ENCODE measurements at places on chromosomes 11 and 22.
A peak's percentile ranks its signal among the peaks of the same experiment; 100 is the strongest.

- DNase-seq, result no peak
Observed at GRCh38 chr11:65488273-65489034, 10.4 kb upstream of the MALAT1 start.

DNA sequence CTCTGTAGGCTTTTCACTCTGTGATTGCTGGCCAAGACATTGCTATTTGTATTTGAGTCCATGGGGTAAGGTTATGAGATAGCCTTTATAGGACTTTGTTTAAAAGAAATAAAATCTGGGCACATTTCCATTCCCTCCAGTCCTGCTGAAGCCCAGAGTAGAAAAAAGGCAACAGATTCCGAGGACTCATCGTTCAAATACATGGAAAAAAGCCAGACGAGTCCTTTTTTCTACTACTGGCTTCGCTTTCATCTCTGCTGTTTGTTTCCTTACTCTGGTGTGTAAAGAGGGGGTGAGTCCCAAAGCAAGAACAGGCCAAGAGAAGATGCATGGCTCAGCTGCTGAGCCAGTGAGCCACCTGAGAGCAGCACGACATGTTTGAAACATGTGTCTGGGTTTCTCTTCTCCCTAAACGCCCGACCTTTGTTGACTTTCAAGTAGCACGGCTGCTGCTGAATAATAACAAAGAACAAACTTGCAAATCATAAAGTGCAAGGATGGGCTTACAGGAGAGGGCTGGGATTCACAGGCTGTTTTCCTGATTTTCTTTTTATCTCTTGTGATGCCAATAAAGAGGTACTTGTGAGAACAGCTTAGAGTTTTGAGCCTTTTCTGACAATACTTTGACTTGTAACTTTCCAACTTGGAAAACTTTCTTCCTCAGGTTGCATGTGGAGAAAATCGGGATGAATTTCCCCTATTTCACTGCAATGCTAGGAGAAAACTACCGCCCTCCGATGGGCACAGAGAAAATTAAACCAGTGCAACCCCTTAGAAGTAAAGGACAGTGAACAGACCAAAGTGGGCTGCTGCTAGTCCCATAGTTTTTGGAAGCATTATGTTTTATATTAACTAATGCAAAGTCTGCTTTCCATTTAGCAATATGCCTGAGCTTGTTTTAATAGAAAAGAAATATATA lies 195.2 kb upstream of the RAG2 start:
- no peak for DNase-seq

DNA sequence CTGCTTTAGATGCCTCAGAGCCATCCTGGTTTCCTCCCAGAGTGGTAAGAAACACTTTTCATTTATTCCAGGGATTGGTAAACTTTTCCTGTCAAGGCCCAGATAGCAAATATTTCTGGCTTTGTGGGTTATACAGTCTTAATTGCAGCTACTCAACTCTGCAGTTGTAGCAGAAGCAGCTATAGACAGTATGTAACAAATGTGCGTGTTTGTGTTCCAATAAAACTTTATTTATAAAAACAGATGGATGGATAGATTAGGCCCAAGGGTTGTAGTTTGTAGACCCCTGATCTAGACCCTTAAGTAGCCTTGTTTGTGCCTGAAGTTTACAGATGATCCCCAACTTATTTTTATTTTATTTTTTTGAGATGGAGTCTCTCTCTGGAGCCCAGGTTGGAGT lies 17.9 kb downstream of the NNMT start:
- no peak for DNase-seq

GRCh38 chr11:123505546-123506299 lies 75.7 kb downstream of the GRAMD1B start:
- DNase-seq, result no peak

DNA sequence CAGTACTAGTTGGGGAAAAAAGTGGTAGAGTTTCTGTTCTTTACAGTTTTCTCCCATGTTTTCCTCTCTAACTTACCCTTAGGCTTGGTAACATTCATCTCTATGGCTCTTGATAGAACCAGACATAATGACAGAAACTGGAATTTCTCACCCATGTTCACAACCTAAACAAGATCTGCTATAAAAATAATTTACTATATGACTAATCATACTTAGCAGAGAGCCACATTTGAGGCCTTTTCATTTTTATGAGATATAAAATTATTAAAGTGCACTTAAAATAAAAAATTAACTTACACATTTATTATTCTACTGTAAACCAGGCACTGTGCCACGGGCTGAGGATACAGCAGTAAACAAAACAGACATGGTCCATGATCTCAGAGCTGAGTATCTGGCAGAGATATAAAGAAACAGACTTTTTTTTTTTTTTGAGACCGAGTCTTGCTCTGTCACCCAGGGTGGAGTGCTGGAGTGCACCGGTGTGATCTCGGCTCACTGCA lies 98.1 kb downstream of the GAB2 start:
- no peak for DNase-seq

DNA sequence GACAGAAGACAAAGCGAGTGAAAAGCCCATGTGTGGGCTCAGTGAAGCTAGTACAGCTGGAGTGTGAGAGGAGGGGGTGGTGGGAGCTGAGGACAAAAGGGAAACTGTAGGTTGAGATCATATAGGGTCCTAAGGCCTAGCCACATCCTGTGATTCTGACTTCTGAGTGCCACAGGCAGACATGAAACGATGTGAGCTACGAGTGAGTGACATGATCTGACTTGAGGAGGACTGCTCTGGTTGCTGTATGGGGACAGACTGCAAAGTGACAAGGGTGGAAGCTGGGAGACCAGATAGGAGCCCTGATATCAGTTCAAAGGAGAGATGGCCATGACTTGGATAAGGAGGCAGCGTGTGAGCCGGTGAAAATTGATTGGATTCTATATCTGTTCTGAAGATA lies 85.4 kb downstream of the MICAL2 start:
- no peak for DNase-seq

DNA sequence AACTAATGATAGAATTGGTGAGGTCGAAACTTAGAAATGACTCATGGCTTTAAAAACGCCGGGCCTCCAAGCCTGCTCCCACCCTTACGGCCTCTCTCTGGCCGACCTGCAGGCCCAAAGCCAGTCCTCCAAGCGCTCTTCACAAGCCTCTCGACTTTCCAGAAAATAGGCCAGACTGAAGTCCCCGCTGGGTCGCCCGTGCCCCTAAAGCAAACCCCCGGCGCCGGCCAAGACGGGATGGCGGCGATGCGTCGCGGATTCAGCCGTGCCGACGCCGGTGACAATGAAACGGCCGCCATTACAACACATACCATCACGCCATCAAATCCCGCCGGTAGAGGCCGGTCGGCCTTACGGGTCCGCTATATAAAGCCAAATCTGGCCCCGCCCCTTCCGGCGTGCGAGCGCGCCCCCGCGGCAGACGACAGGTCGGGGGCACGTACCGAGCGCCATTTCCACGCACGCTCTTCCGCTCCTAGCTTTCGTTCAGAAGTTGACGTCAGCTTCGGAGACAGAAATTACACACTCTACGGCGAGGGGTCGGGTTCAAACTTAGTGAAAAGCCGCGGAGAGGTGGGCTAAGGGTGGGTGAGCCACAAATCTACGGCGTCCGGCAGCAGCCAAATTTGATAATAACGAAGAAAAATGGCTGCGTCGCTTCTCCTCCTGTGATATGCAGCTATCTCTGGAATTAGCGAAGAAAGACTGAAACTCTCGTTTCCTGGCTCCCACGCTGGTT lies at the start of gene RPL3:
RPL3 (minus strand) TSS at position 340 of the 739 bp plus-strand sequence; CDS start at position 314, 26 bp downstream.
- peak; percentile 96 for DNase-seq

DNA sequence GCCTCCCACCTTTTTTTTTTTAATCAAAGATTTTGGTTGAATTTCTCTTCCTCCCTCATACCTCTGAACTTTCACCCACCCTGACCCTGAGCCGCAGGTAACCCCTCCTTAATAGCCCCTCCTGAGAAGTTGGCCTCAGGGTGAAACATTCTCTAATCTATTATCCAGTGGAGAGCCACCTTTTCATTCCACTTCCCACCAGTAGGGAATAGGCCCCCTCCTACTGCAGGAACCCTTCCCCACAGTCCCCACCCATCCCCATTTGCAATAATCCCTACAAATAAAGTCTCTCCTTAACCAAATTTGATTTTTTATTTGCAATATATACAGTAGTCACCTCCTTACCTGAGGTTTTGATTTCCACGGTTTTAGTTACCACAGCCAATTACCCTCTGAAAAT lies 2.1 kb upstream of the SLC35F2 start:
- no peak for DNase-seq

- no peak for DNase-seq
Observed at GRCh38 chr22:31378123-31378522, 21.3 kb upstream of the DRG1 start.

DNA sequence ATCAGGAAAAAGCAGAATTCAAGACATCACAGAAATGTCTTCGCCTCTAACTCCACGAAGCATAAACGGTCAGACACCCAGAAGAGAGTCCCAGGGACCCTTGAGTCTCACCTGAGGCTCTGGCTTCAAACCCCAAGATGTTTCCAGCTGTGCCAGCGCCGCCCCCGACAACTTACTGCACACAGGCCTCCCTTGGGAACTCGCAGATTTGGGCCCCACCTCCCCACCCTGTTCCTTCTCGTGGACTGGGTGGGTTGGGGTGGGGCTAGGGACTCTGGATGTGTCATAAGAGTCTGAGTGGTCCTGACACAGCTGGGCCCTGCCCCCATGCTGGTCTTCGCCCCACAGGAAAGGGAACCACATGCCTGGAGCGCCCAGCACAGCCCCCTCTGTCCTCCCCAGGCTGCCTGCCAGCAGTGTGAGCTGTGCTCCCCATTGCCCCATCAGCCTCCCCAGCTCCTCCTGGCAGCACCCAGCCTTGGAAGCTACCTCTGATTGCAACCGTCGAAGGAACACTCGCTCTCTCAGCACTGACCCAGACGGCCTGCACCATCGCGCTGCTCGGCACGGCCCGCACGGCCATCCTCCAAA lies 147.5 kb downstream of the CRYBB2 start:
- no peak for DNase-seq

DNA sequence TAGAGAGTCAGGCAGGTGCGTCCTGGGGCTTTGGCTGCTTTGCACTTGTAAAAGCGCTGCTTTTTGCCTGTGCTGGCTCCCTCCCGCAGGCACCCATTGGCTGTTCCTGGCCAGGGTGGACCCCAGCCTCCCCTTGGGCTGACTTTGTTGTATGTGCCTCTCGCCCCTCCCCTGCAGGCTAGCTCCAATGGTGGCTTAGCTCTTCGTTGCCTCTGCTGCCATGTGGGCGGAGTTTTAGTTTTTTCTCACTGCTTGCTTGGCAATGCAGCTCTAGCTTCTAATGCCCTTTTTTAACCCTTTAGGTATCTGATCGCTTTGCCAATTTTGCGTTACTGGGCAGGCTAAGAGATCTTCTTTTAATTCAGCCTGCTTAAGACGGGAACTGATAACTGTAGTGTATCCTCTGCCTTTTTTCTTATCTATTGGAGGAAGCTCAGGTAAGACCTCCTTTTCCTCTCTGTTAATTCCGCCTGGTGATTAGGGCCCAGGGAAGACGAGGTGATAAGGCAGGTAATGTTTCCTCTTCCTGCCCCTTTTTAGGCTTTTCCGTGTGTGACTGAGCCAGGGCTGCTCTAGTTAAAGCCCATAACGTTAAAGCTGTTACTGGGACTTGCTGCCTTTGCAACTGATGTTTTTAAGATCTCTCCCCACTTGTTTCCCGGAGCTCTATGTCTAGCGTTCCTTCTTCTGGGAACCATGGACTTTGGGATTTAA lies 11.7 kb upstream of the GLYATL1 start:
- DNase-seq, result no peak

DNA sequence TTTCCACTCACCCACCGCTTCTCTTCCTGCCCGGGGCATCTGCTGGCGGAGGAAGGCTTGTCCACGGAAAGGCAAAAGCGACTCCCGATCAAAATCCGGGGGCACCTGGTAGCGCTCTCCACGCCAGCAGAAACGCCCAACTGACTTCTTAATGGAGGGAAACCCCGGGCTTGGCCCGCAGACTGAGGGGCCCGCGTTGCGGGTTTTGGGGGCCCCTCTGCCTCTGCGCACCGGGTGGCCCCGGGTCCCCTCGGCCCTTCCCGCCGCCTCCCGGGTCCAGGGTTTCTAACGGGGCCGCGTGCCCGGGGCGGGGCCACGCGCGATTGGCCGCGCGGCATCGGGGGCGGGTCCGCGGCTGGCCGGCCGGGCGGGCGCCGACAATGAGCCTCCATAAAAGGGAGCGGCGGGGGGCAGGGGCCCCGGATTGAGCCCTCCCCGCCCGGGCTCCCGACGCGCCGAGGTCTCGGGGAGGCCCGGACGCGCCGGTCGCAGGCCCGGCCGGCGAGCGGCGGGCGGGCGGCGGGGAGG lies at the start of gene SPINDOC:
SPINDOC (plus strand) TSS at position 422 of the 528 bp plus-strand sequence. CDS start 231 bp downstream, outside the sequence.
- peak; percentile 66 for DNase-seq

GRCh38 chr11:46321757-46322156 lies 25.5 kb upstream of the DGKZ start:
- DNase-seq, result no peak

- DNase-seq, result no peak
Observed at GRCh38 chr11:91406009-91406408, 818.6 kb upstream of the FAT3 start.

- DNase-seq, result no peak
Observed at GRCh38 chr11:91795139-91795887, 429.3 kb upstream of the FAT3 start.

- peak; percentile 68 for DNase-seq
Observed at GRCh38 chr22:31652088-31652487, 9.9 kb downstream of the PISD start.

DNA sequence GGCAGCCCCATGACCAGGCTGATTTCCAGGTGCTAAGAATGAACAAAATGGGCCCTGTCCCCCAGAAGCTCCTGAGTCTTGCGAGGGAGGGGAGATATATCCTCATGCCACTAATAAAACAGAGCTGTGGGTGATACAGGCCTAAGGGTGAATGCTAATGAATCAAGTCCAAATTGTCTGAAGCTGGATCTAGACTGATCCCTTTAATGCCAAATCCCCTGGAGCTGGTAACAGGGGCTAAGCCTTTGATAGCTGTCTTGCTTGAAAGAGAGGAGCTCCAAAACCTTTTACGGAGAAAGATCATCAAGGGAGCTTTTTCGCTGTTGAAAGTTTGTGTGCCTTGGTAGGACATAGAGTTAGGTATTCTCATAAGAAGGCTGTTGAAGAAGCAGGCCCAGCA lies 79.7 kb downstream of the PPFIBP2 start:
- no peak for DNase-seq

GRCh38 chr22:35993048-35993714 lies 35.4 kb downstream of the RBFOX2 start:
- DNase-seq, result no peak

DNA sequence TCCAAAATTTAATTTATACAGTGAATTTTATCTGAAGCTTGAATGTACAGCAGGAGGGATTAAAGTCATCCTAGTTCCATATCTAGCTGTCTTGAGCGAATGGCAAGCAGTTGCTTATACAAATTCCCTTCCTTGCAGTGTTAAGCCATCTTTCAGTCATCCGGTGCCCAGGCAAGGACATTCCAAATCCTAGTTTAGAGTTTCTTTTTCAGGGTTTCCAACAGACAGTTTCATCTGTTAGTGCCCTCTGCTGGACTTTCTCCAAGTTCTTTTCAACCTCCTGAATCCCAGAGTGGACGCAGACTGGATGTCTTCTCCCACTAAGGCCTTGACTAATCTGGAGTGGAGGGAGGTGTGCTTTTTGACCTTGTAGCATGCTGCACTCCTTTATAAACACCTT lies 45.4 kb downstream of the GRAMD1B start:
- no peak for DNase-seq

GRCh38 chr11:114185436-114185835 lies 110.8 kb upstream of the NNMT start:
- no peak for DNase-seq
